Activated CD4-positive, alpha-beta T cell treated with anti-CD3 and anti-CD28 coated beads, Interleukin-2, amount 10 ng/mL, durations not matched to agents 7 days and 5 days (primary cell): ENCODE measurements at places on chromosomes 12 and 14. TPM values are rescaled to one million over a fixed set of nuclear protein-coding genes. Genes with fewer than 3 reads are reported as not detected.

Gene RD3L
- total RNA-seq, result not detected

Gene ADGRD1
- 0.05 TPM for total RNA-seq

Gene OR6C2
- total RNA-seq, result not detected

Gene CMKLR1
- total RNA-seq, result not detected
